ENCODE measurements at places on chromosomes 16 and 17. TPM values are rescaled to one million over a fixed set of nuclear protein-coding genes. Genes with fewer than 3 reads are reported as not detected.

GRCh38 chr16:58211245-58211644 lies 13.3 kb upstream of the CSNK2A2 start:
- H3K27ac ChIP-seq, result no peak overlapping the region
- H3K36me3 ChIP-seq, result no peaks in the 10 kb centered on the region
- DNase-seq, result no peak
- H3K4me1 ChIP-seq, result peaks cover 2% of the 10 kb centered on the region
- H3K4me3 ChIP-seq, result no peak overlapping the region

DNA sequence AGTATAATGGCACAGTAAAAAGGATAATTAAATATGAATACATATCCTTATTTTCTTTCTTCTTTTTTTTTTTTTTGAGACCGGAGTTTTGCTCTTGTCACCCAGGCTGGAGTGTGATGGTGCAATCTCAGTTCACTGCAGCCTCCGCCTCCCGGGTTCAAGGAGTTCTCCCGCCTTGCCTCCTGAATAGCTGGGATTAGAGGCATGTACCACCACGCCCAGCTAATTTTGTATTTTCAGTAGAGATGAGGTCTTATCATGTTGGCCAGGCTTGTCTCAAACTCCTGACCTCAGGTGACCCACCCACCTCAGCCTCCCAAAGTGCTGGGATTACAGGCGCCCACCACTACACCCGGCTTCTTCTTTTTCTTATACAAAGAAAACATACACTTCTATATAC lies 12.0 kb downstream of the GABARAPL2 start:
- H3K27me3 ChIP-seq, result no peaks in the 10 kb centered on the region
- no peak overlapping the region for H3K27ac ChIP-seq
- H3K36me3 ChIP-seq, result peaks cover 35% of the 10 kb centered on the region
- no peak overlapping the region for H3K4me3 ChIP-seq

DNA sequence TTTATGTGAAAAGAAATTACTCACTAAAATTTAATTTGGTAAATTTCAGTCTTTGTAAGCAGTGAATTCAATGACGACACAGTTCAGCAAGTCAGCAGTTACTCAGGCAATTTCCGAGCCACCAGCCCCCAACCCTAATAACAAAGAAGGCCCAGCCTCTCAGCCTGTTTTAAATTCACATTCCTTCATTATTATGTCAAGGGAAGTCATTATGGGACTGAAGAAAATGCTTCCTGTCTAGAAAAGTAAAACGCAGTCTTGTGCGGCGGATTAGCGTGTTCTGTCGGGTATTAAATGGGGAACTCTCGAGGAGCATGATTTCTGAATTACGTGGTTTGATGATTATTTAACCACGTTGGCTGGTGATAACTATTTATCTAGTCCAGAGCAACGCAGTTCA lies 177.6 kb downstream of the AIPL1 start:
- no peaks in the 10 kb centered on the region for H3K4me1 ChIP-seq
- H3K36me3 ChIP-seq, result no peaks in the 10 kb centered on the region

- DNase-seq, result no peak
- no peaks in the 10 kb centered on the region for H3K4me1 ChIP-seq
- H3K27me3 ChIP-seq, result no peaks in the 10 kb centered on the region
- H3K4me3 ChIP-seq, result no peak overlapping the region
- no peak overlapping the region for H3K27ac ChIP-seq
- no peaks in the 10 kb centered on the region for H3K36me3 ChIP-seq
These were observed 41.0 kb downstream of the FOXL1 start for GRCh38 chr16:86619239-86619794.

GRCh38 chr16:4247460-4247784 lies 5.5 kb upstream of the SRL start:
- no peak overlapping the region for H3K27ac ChIP-seq
- no peaks in the 10 kb centered on the region for H3K36me3 ChIP-seq

Gene TMEM106A
- 11.7 TPM for total RNA-seq

Gene MYOCD
- not detected for total RNA-seq

Gene HS3ST3B1
- total RNA-seq, result 11.9 TPM
